Endothelial cell (in vitro differentiated cells): ENCODE measurements at places on chromosomes 4 and X. TPM values are rescaled to one million over a fixed set of nuclear protein-coding genes. Genes with fewer than 3 reads are reported as not detected.

Gene TLR7
- total RNA-seq = not detected

Gene ANXA10
- not detected for total RNA-seq

Gene NWD2
- total RNA-seq = not detected

Gene KLHL15
- 5.6 TPM for total RNA-seq

GRCh38 chr4:94534401-94535312, 82.9 kb downstream of the PDLIM5 start:
- DNase-seq = no peak

DNA sequence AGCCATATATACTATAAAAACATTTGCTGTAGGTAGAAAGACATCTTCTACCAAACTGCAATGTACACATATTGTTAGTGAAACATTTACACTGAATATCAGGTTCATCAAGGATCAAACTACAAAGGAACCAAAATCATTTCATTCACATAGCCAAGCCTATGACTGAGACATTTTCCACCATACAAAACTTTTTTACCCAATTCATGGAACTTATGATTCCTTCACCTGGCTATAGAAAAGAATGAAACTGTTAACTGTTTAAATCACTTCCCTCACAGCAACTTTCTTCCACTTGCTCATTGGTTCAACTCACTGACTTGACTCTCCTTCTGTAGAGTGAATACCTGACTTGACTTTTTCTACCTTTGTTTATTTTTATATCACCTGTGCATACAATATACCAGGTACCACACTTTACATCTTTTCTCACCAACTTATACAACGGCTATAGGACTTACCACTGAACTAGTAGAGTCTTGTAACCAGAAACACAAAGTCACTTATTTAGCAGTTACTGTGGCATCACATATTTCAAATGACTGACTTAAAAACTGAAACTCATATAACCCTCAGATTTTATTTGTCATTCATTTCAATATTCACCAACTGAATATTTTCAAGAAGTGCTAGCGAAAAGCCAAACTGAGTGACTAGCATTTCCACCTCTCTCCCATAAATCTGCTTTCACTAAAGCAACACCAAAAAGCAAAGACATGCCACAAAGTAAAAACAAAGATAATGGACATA, 30.9 kb downstream of the CAMK2D start:
- DNase-seq = no peak

GRCh38 chr4:139872274-139872673, 206.7 kb downstream of the MGST2 start:
- no peak for DNase-seq

DNA sequence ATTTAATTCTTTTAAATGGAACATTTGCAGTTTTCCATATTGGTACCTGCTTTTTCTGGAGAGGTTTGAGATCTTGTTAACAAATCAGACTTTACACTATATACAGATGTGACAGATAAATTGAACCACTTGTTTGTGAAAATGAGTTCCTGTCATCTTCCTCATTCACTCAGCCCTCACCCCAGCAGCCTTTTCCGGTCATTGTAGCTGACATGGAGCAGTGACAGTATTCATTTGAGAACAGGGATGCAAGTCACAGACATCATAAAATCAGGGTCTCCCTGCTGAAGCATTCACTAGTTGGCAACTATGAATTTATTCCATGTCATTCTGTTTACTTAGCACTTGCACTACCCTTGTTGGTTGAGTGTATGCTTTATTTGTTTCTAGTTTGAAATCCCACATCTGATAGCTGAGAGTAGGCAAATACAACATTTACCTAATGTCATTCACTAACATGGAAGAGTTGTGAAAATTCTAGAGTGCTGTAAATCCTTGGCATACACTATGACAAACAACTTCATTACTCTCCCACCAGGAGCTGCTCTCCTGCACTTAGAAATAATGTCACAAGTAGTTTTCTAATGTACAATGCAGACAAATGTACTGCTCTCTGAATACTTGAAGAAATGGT, 78.9 kb downstream of the UGT8 start:
- DNase-seq = no peak

DNA sequence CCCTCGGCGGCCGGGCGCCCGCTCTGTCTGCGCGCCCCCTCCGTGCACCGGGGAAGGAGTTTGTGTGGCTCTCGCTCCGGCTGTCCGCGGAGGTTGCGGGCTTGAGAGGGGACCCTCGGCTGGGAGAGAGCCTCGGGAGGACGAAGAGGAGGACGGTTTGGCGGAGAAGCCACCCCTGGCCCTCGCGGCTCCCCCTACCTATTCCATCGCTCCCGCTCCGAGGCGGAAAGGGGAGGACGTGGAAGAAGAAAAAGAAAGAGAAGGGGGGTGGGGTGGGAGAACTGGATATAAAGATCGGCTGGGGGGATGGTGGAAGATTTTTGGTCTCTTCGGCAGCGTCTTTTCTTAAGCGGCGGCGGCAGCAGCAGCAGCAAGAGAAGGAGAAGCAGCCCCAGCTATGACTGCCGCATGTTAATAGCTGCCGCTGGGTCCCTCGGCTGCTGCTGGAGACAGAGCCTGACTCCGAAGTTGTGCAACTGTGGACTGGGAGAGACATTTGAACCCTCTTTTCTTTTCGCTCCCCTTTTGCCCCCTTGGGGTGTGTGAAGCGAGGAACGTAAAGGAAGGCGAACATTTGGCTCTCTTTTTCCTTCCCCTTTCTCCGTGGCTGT, 895 bp downstream of the ADGRL3 start:
- DNase-seq = peak; percentile 44

GRCh38 chrX:44332437-44332836, 11.0 kb downstream of the EFHC2 start:
- DNase-seq = no peak

DNA sequence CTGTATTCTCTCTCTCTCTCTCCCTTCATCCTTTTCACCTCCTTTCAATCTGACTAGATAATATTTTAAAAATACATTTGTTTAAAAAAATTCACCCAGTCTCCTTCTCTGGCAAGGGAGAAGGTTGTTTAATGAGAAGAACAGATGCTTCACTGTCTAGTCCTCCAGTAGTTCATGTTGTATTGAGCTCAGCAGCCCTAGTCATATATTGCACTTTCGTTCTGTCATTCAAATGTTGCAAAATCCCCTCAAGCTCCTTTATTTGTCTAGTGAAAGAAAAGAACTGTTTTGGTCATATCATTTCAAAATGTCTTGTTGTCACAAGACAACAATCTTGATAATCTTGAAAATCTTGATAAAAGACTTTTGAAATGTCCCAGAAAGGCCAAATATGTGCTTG, 248.0 kb downstream of the GALNTL6 start:
- no peak for DNase-seq

GRCh38 chrX:134144231-134144630, 92.8 kb upstream of the CCDC160 start:
- DNase-seq = no peak

GRCh38 chrX:134210465-134210864, 26.5 kb upstream of the CCDC160 start:
- no peak for DNase-seq

DNA sequence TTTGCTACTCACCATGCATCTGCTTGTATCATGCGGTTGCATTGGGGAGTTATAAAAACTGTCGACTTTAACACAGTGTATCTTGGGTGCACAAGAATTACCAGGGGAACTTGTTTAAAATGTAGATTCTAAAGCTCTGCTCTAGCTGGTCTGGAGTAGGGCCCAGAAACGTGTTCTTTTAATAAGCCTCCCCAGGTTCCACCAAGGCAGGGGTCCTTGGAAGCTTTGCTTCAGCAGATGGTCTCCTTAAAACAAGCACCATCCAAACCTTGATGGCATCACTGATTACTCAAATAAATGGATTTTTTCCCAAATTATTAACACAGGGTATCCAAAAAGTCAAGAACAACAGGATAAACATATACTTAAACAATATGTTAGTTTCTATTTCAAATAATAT, 120.2 kb upstream of the NDP start:
- no peak for DNase-seq

- DNase-seq = peak; percentile 62
Measured at GRCh38 chrX:72245461-72246089, 6.7 kb upstream of the ERCC6L start.

DNA sequence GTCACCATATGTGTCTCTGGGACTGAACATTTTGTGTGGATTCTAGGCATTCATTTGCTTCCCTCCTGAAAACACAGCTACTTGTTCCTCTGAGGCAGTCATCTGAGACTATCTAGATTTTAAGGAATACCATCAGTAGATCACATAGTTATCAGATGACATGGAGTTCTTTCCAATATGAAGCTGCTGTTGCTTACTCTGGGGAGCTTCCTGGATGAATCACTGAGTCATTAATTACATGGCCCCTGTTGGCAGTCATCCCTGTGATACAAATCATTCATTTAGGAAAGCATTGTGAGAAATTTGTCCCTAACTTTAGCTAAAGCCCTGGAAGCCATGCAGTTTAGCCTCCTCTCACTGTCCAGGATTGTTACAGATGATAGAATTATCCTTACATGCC, 98.2 kb upstream of the ARSJ start:
- no peak for DNase-seq

GRCh38 chrX:130176354-130176776, 4.6 kb downstream of the RAB33A start:
- no peak for DNase-seq
